ENCODE measurements at places on chromosomes 4 and X. TPM values are rescaled to one million over a fixed set of nuclear protein-coding genes. Genes with fewer than 3 reads are reported as not detected.

GRCh38 chr4:128844931-128845330, 35.4 kb downstream of the JADE1 start:
- peak; percentile 25 for DNase-seq
- peaks cover 6% of the 10 kb centered on the region for H3K4me1 ChIP-seq
- no peaks in the 10 kb centered on the region for H3K27me3 ChIP-seq
- H3K27ac ChIP-seq = no peak overlapping the region
- H3K36me3 ChIP-seq = peaks cover 89% of the 10 kb centered on the region
- H3K4me3 ChIP-seq = no peak overlapping the region

DNA sequence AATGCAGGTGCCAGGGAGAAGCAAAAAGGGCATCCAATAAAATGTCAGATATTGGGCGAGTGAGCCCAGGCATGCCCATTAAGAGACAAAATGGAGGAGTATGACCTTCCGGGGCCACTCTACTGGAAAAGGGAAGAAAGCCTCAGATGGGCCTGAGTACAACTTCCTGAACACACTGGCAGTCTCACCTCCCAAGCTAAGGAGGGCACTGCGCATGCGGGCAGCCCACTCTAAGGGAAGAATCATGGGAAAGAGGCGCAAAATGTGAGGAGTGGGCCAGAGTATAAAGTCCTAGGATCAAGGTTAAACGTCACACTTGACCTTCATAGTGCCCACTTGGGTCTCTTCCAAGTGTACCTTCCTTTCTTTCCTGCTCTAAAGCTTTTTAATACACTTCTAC, 63.5 kb downstream of the TIGD2 start:
- H3K36me3 ChIP-seq = no peaks in the 10 kb centered on the region
- no peaks in the 10 kb centered on the region for H3K27me3 ChIP-seq
- H3K4me3 ChIP-seq = no peak overlapping the region
- H3K27ac ChIP-seq = no peak overlapping the region

DNA sequence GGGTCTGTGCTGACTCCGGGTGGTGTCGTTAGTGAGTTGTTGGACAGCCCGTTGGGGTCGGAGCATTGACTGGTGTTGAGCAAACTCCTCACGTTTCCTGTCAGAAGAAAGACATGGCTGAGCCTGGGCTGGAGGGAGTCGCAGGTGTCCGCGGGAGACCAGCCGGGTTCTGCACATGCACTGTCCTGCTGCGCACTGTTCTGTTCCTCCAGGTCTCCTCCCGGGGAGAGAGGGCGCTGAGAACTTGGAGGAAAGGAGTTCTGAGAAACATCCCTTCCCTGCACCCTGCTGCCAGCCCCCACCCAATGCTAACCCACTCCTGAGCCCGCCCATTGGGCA, 1.1 kb downstream of the ZNF141 start:
- H3K27ac ChIP-seq = no peak overlapping the region
- peaks cover 13% of the 10 kb centered on the region for H3K27me3 ChIP-seq
- peaks cover 38% of the 10 kb centered on the region for H3K36me3 ChIP-seq
- H3K4me3 ChIP-seq = peak overlapping the region; percentile 94
- H3K4me1 ChIP-seq = no peaks in the 10 kb centered on the region
- DNase-seq = peak; percentile 46

DNA sequence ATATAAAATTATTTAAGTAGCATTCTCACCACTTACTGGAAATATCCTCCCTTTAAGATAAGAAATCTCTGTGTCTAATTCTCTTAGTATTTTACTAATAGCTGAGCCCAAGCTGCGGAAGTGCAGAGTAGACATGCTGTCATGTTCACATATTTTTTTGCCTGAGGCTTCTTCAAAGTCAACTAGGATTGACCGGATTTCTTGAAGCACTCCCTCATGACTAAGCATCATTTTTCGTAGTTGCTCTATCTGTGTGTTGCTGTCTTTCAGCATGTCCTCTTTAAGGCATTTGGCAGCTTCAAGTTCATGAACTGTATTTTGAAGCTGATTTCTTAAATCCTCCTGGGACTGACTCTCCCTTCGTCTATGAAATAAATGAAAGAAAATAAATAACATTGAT, 36.9 kb downstream of the CCDC158 start:
- H3K27ac ChIP-seq = no peak overlapping the region
- H3K36me3 ChIP-seq = no peaks in the 10 kb centered on the region
- H3K4me1 ChIP-seq = no peaks in the 10 kb centered on the region
- DNase-seq = no peak
- H3K4me3 ChIP-seq = no peak overlapping the region
- H3K27me3 ChIP-seq = no peaks in the 10 kb centered on the region

- H3K27me3 ChIP-seq = no peaks in the 10 kb centered on the region
- peak; percentile 72 for DNase-seq
Observed at GRCh38 chrX:154032653-154033052, 13.0 kb upstream of the IRAK1 start.

GRCh38 chr4:144283526-144283925, 143.0 kb upstream of the GYPA start:
- H3K27me3 ChIP-seq = no peaks in the 10 kb centered on the region
- no peak overlapping the region for H3K4me3 ChIP-seq
- no peak overlapping the region for H3K27ac ChIP-seq
- no peaks in the 10 kb centered on the region for H3K36me3 ChIP-seq

DNA sequence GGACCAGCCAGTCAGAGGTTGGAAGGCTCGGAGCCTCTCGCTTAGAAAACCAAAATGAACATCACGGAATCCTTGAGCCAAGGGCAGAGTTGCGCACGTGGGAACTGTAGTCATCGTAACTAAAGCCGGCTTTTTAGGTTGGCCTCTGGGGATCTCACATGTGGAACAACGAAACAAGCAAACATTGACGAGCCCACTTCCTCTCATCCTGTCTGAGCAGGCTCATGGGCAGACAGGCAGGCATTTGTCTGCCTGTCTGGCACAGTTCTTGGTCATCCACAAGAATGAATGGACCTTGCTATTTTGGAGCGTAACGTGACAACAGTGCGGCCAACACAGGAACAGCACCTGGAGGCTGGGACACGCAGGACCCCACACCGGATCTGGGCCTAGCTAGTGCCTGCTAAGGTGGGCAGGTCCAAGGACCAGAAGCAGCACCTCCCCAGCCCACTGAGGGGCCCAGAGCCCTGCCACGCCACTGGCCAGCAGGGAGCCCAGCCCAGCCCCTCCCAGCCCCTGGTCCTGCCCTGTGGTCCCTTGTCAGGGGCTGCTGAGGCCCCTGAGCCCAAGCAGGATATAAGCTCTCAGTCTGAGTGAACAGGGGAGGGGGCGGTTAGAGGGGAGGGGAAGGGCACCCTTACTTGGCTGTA, 9.2 kb upstream of the TREX2 start:
- H3K4me3 ChIP-seq = no peak overlapping the region
- no peaks in the 10 kb centered on the region for H3K36me3 ChIP-seq
- H3K4me1 ChIP-seq = no peaks in the 10 kb centered on the region
- no peak for DNase-seq

DNA sequence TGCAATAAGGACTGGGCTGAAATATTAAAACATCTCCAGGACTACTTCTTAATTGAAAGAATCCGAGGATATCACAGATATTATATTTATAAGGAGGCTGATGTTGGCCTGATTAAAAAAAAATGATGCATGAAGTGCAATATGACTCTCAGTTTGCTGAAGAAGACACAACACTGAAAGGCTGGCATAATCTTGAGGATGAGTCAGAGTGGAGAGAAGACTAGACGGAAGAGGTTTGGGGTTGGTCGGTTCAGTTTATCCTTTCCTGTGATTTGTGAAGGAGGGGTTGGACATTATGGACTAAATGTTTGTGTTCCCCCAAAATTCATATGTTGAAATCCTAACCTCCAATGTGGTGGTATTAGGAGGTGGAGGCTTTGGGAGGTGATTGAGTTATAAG, 170.3 kb downstream of the CORIN start:
- no peak for DNase-seq
- no peaks in the 10 kb centered on the region for H3K4me1 ChIP-seq
- H3K27ac ChIP-seq = no peak overlapping the region
- no peak overlapping the region for H3K4me3 ChIP-seq
- H3K36me3 ChIP-seq = no peaks in the 10 kb centered on the region

- no peak for DNase-seq
- no peak overlapping the region for H3K4me3 ChIP-seq
- no peak overlapping the region for H3K27ac ChIP-seq
- H3K27me3 ChIP-seq = no peaks in the 10 kb centered on the region
Observed at GRCh38 chr4:109075621-109076020, 226.8 kb downstream of the COL25A1 start.

GRCh38 chr4:3390288-3390811, 51.4 kb upstream of the HGFAC start:
- peak; percentile 59 for DNase-seq
- peaks cover 7% of the 10 kb centered on the region for H3K4me1 ChIP-seq
- no peak overlapping the region for H3K4me3 ChIP-seq
- H3K36me3 ChIP-seq = no peaks in the 10 kb centered on the region
- no peaks in the 10 kb centered on the region for H3K27me3 ChIP-seq

DNA sequence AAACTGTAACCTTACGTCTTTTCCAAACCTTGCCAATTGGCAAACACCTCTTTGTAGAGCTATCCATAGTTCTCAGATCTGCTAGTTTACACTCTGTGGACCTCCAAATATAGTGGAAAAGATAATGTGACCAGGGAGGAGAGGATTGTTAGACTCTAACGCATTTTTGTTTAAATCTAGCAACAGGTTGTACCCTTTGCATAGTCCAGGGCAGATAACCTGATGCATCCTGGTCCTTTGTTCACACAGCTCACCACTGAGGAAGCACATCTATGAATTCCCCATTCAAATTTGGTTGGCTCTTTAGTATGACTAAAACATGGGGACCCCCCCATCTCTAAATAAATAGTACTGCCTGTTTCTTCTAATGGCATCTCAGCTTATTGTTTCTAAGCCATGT, 55.9 kb downstream of the PAGE2 start:
- peaks cover 6% of the 10 kb centered on the region for H3K4me1 ChIP-seq
- no peaks in the 10 kb centered on the region for H3K27me3 ChIP-seq
- H3K36me3 ChIP-seq = peaks cover 17% of the 10 kb centered on the region
- no peak overlapping the region for H3K27ac ChIP-seq
- no peak for DNase-seq

GRCh38 chrX:68930542-68931317, 101.9 kb downstream of the EFNB1 start:
- no peak for DNase-seq
- peak overlapping the region; percentile 32 for H3K27ac ChIP-seq
- no peaks in the 10 kb centered on the region for H3K4me1 ChIP-seq
- no peaks in the 10 kb centered on the region for H3K36me3 ChIP-seq

GRCh38 chrX:7444967-7445366, 297.0 kb upstream of the PUDP start:
- H3K36me3 ChIP-seq = no peaks in the 10 kb centered on the region
- no peaks in the 10 kb centered on the region for H3K4me1 ChIP-seq
- H3K27ac ChIP-seq = no peak overlapping the region
- H3K4me3 ChIP-seq = no peak overlapping the region
- DNase-seq = no peak

- H3K27ac ChIP-seq = no peak overlapping the region
- H3K4me1 ChIP-seq = no peaks in the 10 kb centered on the region
- DNase-seq = no peak
- no peaks in the 10 kb centered on the region for H3K27me3 ChIP-seq
Observed at GRCh38 chr4:55609393-55609866, 17.4 kb upstream of the PDCL2 start.

DNA sequence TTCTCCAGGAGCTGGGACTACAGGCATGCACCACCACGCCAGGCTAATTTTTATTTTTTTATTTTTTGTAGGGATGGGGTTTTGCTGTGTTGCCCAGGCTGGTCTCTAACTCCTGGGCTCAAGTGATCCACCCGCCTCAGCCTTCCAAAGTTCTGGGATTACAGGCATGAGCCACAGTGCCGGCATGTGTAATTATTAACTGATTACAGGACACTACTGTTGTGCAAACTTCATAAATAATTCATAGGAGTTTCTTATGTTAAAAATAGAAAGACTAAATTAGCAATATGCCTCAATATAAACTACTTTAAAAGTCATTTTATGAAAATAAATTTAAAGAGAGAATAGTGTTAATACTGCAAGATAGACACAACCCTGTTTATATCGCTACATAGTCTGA, 221.9 kb downstream of the SNCA start:
- no peaks in the 10 kb centered on the region for H3K27me3 ChIP-seq
- H3K36me3 ChIP-seq = no peaks in the 10 kb centered on the region
- DNase-seq = no peak
- no peak overlapping the region for H3K27ac ChIP-seq

- no peak overlapping the region for H3K27ac ChIP-seq
- no peak overlapping the region for H3K4me3 ChIP-seq
- peaks cover 63% of the 10 kb centered on the region for H3K36me3 ChIP-seq
- no peak for DNase-seq
Observed at GRCh38 chr4:169225812-169226211, 44.9 kb downstream of the SH3RF1 start.

- no peak overlapping the region for H3K27ac ChIP-seq
- H3K4me3 ChIP-seq = no peak overlapping the region
- no peak for DNase-seq
- H3K36me3 ChIP-seq = no peaks in the 10 kb centered on the region
- H3K27me3 ChIP-seq = no peaks in the 10 kb centered on the region
- no peaks in the 10 kb centered on the region for H3K4me1 ChIP-seq
Observed at GRCh38 chrX:124212622-124213021, 119.8 kb upstream of the TEX13D start.

NAP1L2 gene
- total RNA-seq = 8.4 TPM

TENM3 gene
- 52.8 TPM for total RNA-seq

SPANXN3 gene
- total RNA-seq = not detected

CXCL11 gene
- not detected for total RNA-seq

ARAP2 gene
- total RNA-seq = 3.0 TPM

ESX1 gene
- not detected for total RNA-seq

UCP1 gene
- total RNA-seq = not detected

MAGEB10 gene
- total RNA-seq = not detected

CEP44 gene
- total RNA-seq = 28.0 TPM

CPLX1 gene
- total RNA-seq = 1.7 TPM

HMGB3 gene
- total RNA-seq = 432 TPM

CEP135 gene
- total RNA-seq = 35.3 TPM

GUCY1A1 gene
- 0.58 TPM for total RNA-seq

IL13RA1 gene
- 31.2 TPM for total RNA-seq

POF1B gene
- total RNA-seq = not detected

CITED1 gene
- total RNA-seq = not detected

SYTL5 gene
- total RNA-seq = 0.70 TPM
